CD4-positive, alpha-beta T cell treated with Interleukin-2 at 100 ng/mL for 4 hours (primary cell): ENCODE measurements at places on chromosomes 6 and 20.

GRCh38 chr6:107077710-107078109, 37.6 kb downstream of the BEND3 start:
- DNase-seq, result no peak

DNA sequence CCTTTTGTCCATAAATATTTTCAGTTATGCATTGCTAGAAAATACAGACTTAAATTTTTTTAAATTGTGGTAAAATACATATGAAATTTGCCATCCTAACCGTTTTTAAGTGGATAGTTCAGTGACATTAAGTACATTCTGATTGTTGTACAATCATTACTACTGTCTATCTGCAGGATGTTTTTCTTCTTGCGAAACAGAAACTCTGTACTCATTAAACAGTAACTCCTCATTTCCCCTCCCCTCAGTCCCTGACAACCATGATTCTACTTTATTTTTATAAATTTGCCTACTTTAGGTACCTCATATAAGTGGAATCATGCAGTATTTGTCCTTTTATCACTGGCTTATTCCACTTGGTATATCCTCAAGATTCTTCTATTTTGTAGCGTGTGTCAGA, 21.3 kb downstream of the TAF11 start:
- no peak for DNase-seq

- DNase-seq, result no peak
These were observed 71.7 kb upstream of the ZMYND8 start for GRCh38 chr20:47428164-47428563.

GRCh38 chr6:34393191-34393965, 909 bp upstream of the NUDT3 start:
- DNase-seq, result no peak

GRCh38 chr6:5401845-5402738, 140.8 kb downstream of the FARS2 start:
- no peak for DNase-seq

DNA sequence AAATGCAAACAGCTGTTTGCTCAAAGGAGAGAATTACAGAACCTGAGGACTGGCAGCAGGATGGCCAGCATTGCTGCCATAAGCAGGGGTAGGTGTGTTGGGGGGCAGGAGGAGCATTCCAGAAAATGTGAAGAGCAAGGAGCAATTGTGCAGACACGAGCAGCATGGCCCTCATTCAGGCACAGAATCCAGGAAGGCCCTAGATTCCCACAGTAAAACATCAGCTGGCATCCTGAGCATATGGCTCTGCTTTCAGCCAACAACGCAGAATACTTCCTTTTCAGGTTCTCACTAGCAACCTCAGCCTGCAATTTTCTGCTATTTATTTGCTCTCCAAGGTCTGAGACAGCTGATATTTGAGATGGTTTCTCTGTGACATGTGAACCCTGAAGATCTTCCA, 243.4 kb upstream of the POU3F2 start:
- no peak for DNase-seq

DNA sequence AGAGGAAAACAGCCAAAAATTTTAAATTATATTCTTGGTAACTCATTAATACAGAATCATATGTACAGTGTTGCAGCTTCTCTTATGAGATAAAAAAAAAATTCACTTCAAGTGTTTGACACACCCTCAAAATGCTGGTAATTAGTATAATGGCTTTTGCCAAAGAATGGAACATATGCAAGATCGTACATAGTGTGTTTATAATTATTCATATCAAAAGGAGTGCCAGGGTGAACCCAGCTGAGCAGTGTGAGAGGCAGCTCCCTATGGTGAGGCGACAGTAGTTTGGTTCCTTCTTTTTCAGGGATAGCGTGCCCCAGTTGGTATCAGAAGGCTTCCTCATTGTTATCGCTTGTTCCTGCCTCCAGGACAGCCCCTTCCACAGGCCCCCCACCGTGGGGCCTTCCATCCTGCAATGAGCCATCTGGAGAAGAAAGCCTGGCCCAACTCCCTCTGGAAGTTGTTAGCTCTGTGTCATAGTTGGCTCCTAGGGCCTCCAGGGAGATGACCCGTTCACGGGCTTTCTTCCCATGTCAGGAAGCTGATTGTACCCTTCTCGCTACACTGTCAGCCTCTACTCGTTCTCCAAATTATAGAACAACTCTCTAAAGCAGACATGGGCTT, 150.7 kb downstream of the FRK start:
- no peak for DNase-seq

DNA sequence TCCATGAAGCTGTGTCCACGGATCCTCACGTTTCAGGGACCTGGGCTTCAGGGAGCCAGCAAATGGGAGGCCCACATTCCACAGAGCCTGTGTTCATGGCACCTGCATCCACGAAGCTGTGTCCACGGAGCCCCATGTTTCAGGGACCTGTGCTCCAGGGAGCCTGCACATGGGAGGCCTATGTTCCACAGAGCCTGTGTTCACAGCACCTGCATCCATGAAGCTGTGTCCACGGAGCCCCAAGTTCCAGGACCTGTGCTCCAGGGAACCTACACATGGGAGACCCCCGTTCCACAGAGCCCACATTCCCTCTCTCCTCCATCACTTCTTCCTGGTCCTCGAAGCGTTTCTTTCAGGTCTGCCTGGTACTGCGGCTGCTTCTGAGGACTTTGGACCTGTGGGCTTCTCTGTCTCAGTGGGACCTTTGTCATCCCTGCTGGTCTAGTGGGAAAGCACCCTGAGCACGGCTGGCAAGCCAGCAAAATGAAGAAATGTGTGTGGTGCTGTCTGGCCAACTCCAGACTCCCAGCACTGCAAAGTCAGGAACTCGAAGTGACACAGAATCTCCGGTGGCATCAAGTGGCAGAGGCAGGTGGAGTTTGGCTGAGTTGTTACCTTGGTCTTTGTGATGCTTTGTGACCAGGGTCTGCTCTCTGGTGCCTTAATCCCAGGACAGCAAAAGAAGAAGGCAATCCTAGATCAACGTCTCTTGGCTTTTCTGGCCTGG, 245.9 kb downstream of the DLL1 start:
- no peak for DNase-seq

DNA sequence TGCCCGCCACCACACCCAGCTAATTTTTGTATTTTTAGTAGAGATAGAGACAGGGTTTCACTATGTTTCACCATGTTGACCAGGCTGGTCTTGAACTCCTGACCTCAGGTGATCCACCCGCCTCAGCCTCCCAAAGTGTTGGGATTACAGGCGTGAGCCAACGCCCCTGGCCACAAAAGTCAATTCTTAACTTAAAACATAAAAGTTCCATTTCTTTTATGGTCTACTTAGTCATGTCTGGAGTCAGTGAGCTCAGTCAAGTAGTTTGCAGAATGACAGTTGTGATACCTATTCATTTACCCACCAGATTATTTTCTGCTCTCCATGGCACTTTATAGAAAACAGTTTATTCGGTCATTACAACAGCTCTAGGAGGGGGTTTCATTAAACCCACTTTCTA, 103.1 kb upstream of the ESR1 start:
- DNase-seq, result no peak

DNA sequence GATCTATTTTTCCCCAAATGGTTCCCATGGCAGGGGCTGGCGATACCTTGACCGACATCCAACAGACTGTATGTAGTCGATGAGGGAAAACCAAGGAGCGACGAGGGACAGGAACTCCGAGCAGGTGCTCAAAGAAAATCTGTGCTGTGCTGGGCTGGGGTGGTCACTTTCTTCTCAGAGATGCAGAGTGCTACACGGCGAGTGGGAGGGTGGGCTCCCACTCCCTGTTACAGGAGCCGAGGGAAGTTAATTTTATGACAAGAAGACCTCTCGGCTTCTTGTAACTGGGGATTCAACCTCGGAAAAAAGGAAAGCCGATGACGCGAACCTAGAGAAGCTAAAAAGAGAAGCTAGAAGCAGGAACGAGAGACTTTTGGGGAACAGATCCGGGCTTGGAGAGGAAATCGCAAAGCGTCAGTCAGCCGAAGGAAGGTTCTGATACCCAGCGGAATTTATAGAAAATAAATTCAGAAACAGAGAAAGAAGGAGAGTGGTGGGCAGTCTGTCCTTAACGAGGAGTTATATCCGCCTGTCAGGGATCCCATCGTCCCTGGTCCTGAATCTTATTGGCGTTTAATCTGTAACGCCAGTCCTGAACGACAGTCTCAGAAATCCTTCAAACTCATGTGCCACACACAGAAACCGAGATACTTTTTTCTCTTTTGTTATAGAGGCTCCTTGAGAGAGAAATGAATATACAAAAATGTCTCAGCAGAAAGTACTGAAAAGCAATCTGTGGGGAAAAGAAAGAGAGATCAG, 84.6 kb upstream of the ZNF322 start:
- no peak for DNase-seq

- DNase-seq, result no peak
These were observed 9.7 kb upstream of the CD40 start for GRCh38 chr20:46108435-46108841.

DNA sequence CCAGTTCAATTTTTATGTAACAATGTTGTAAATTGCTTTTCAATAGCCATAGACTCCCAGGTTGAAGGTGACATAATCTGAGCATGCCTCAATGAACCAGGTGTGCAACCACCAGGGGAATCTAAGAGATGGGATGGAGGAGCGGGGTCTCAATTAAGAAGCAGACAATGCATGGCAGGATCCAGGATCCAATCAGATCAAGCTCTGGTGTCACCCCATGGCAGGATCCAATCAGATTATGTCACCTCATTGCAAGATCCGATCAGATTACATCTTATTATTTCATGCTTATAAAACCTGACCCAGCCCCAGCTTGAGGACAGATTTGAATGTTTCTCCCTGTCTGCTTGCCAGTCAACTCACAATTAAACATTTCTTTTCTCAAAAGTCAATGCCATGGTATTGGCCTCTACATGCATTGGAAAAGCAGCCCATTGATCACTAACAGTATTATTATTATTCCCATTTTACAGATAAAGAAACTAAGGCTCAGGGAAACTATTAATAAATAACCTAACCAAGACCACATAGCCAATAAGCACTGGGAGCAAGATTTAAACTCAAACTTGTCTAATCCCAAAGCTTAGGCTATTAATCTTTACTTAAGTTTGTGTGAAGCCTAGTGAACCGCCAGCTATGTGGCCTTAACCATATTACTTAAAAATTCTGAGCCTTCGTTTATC, 14.3 kb upstream of the SIRT5 start:
- DNase-seq, result no peak

- DNase-seq, result no peak
These were observed 366.7 kb downstream of the SYNE1 start for GRCh38 chr6:152270301-152270925.

DNA sequence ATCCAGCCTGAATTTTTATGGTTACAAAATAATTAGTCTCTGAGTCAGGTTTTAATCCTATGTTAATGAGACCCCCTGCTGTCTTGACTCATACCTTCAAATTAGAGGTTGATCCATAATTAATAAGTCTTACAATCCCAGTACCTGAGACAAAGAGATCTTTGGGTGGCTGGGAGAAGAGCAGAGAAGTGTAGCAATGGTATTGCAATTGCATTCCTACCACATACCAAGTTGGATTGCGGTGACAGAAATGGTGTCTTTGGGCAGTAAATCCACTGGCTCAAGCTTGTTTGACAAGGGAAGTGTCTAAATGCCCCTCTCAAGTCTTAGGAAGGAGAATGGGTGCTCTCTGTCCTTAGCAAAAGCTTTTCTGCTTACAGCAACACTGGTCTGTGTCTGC, 150.4 kb downstream of the BTBD3 start:
- DNase-seq, result no peak

GRCh38 chr6:51753635-51754034, 333.8 kb downstream of the PKHD1 start:
- no peak for DNase-seq
